ENCODE measurements at places on chromosomes 4 and X. TPM values are rescaled to one million over a fixed set of nuclear protein-coding genes. Genes with fewer than 3 reads are reported as not detected.

DNA sequence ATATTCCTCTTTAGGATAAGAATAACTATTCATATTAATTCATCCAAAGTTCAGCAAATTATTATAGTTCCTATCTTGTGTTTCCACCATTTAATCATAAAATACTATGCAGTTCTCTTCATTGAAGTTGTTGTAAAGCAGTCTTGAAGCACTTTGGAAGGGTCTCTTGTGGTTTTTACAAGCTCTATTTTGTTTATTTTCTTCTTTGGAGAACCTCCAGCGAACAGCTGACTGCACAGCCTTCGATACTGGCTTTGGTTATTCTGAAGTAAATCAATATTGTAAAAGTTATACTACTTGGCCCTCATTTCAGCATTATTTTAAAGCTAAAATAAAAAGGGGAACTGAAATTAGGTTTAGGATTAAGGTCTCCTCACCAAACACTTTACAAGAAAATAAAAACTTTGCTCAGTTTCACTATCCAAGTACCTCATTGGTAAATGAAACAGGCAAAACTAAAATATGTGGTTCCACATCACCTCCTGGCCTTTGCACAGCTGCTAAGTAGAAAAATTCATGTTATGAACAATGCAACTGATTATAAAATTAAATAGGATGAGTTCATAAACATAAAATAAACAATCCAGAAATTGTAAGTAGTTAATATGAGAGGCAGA lies 1629.2 kb upstream of the ADGRL3 start:
- H3K4me1 ChIP-seq = no peaks in the 10 kb centered on the region
- no peak overlapping the region for H3K4me3 ChIP-seq
- no peak for DNase-seq
- no peaks in the 10 kb centered on the region for H3K27me3 ChIP-seq

DNA sequence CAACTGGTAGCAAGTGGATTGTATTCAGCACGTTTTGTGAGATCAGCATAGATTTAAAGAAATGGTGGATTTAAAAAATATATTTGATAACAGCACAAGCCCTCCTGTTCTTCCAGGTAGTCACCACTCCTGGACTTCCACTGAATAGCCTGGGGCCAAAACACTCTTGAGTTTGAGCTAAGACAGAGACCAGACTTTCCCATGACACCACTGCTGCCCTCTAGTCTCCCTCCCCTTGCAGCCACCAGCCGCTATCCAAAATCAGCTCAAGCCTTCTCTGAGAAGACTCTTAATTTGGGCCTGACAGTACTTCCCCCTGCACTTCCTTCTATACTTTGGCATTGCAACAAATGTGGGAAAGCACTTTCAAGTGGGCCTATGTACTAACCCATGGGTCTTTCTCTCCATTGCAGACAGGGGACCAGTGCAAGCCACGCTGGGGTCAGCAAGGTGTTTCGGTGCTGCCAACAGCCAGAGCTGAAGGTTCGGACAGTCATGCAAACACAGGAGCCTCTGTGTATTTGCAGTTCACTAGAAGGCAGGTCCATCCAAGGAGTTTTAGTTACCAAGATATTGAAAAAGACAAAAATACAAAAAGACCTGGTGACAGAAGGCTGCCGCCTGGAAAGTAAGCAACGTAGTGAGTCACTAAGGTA lies 40.5 kb upstream of the KLHL13 start:
- H3K4me3 ChIP-seq = no peak overlapping the region
- H3K27ac ChIP-seq = no peak overlapping the region
- H3K4me1 ChIP-seq = no peaks in the 10 kb centered on the region
- DNase-seq = no peak
- no peaks in the 10 kb centered on the region for H3K36me3 ChIP-seq

DNA sequence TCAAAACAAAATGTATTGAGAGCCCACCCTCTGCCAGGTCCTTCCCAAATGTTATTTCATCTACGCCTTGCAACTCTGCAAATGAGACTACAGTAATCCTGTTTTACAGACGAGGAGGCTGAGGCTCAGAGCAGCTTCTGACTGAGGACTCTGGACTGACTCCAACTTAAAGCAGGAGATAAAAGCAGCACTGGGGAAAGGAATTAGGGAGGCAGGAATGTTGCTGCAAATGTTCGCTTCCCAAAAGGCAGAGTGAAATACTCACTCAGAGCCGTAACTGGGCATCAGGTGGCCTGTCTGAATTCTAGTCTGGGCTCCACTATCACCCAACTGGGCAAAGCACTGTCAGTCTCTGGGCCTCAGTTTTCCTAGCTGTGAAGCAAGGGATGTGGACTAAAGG lies 94.7 kb upstream of the SRD5A3 start:
- H3K36me3 ChIP-seq = no peaks in the 10 kb centered on the region
- DNase-seq = no peak
- H3K4me1 ChIP-seq = no peaks in the 10 kb centered on the region
- peaks cover 22% of the 10 kb centered on the region for H3K27me3 ChIP-seq
- no peak overlapping the region for H3K4me3 ChIP-seq

DNA sequence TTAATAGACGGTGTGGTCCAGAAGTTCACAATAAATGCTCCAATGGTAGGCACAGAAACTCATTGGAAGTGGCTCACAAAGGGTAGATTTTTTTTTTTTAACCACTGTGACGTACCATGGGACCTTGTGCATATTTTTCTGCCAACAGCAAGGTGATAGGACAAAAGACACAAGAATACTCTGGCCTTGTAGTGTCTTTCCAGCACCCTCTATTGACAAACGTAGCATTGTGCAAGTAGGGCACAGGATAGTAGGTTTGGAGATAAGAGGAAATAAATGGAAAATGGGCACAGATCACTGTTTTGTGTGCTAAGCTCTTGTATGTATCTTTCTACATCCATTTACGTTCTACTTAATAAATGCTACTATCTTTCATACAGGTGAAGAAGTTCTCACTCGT lies 2054.9 kb downstream of the PCDH7 start:
- no peaks in the 10 kb centered on the region for H3K27me3 ChIP-seq
- H3K4me1 ChIP-seq = no peaks in the 10 kb centered on the region
- H3K36me3 ChIP-seq = no peaks in the 10 kb centered on the region
- H3K4me3 ChIP-seq = no peak overlapping the region
- DNase-seq = no peak

Gene SAGE1
- total RNA-seq = not detected

Gene TRAPPC11
- 47.0 TPM for total RNA-seq
